ENCODE measurements at places on chromosomes 16 and 17. TPM values are rescaled to one million over a fixed set of nuclear protein-coding genes. Genes with fewer than 3 reads are reported as not detected.

The FSCN2 gene
- 1.1 TPM for total RNA-seq

The AP2B1 gene
- 38.6 TPM for total RNA-seq

The CES1 gene
- 2.0 TPM for total RNA-seq

The KCNH6 gene
- not detected for total RNA-seq

The NACA2 gene
- total RNA-seq: not detected

The KLHL10 gene
- 0.12 TPM for total RNA-seq

The AANAT gene
- total RNA-seq: not detected

The TCF25 gene
- total RNA-seq: 229 TPM

The FGF11 gene
- total RNA-seq: 2.6 TPM

The UBALD2 gene
- total RNA-seq: 1.6 TPM

The TPPP3 gene
- 1.5 TPM for total RNA-seq

The TERB1 gene
- 0.08 TPM for total RNA-seq

The KRT27 gene
- total RNA-seq: not detected

The TBC1D26 gene
- total RNA-seq: under 0.01 TPM

The KCNH4 gene
- total RNA-seq: 0.12 TPM

The PMP22 gene
- 260 TPM for total RNA-seq

The IL17C gene
- not detected for total RNA-seq

The KRTAP16-1 gene
- total RNA-seq: not detected

The RND2 gene
- 0.82 TPM for total RNA-seq

The CCNF gene
- total RNA-seq: 9.0 TPM

The HOXB4 gene
- total RNA-seq: 0.35 TPM

The ABI3 gene
- 0.47 TPM for total RNA-seq

The PRKCB gene
- 1.4 TPM for total RNA-seq

The SLC52A1 gene
- total RNA-seq: 0.15 TPM

The FOXL1 gene
- total RNA-seq: 1.1 TPM

The CCL4L2 gene
- not detected for total RNA-seq

The RDM1 gene
- 0.38 TPM for total RNA-seq

The SLC12A3 gene
- total RNA-seq: under 0.01 TPM

Measured in smooth muscle cell of the coronary artery (primary cell).